ENCODE measurements at places on chromosomes 12 and 14. TPM values are rescaled to one million over a fixed set of nuclear protein-coding genes. Genes with fewer than 3 reads are reported as not detected.

DNA sequence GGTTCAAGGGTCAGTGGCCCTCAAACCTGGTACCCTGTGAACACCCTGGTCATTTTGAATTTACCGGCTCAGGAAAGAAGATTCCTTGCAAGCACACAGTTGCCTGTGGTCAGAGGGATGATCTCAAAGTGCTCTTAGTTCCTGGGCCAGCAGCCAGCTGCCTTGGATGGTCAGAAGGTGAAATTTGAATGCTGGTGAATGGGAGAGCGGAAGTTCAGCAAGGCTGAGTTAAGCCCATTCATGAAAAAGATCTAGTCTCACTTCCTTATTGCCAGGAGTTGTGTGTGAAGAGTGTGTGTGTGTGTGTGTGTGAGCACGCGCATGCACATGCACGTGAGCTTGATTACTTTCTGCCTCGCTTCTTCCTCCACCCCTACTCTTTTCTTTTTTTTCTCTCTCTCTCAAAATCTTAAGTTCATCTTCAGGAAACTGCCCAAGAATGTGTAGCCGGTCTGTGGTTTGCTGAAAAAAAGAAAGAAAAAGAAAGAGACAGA lies 155.5 kb upstream of the CCND2 start:
- peak; percentile 54 for DNase-seq

DNA sequence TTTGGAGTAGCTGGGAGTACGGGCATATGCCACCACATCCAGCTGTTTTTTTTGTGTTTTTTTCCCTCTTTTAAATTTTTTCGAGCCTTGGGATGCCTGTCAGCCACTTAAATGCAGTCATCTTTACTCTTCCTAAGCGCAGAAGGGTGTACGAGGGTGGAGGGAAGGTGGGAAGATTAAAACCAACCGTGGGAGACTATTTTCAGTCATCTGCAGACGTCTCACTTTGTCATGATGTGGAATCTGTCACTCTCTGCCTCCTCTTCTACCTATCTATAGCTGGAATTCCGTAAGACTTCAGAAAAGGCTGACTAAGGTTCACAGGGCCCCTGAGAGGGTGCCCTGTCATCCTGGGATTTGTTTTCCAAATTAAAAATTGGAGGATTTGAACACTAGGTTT lies 105.3 kb downstream of the SAMD4A start:
- no peak for DNase-seq

GRCh38 chr12:22525426-22525825 lies 18.9 kb downstream of the C2CD5 start:
- DNase-seq, result no peak

- no peak for DNase-seq
Measured at GRCh38 chr14:95523051-95523814, 6.8 kb upstream of the SYNE3 start.

The SVOP gene
- total RNA-seq, result 0.31 TPM

DNA sequence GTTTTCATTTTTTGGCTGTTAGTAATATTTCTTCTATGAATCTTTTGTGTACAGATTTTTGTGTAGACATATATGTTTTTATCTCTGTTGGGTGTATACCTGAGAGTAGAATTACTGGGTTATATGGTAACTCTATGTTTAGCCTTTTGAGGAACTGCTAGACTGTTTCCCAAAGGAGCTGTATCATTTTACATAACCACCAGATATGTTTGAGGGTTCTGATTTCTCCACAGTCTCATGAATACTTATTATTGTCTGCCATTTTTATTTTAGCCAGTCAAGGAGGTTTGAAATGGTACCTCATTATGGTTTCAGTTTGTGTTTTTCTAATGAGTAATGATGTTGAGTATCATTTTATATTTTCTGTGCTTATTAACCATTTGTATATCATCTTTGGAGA lies 1.9 kb downstream of the PCNX4 start:
- DNase-seq, result no peak

The RTL1 gene
- 0.94 TPM for total RNA-seq

GRCh38 chr12:100473716-100474150 lies at the start of gene NR1H4:
TSS of gene NR1H4 (plus strand) at chr12:100473866. CDS start at chr12:100493324, 19,458 bp downstream.
- peak; percentile 67 for DNase-seq

- DNase-seq, result no peak
Measured at GRCh38 chr12:56632701-56633467, 2.8 kb upstream of the BAZ2A start.

DNA sequence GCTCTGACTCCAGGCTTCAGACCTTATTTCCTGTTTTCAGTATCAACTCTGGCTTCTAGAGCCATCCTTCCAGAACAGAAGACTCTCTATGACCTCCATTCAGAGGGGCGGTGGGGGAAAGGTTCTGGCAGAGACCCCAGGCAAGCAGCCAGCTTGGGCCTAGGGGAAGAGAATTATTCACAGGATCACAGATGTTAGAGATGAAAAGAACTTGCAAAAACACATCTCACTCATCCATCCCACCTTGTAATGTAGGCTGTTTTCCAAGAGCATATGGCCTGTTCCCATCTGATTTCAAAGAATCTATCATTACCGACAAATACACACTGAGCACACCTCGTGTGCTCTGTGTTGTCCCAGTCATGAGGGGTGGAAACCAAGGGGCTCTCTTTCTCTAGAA lies 131.9 kb downstream of the GRIN2B start:
- no peak for DNase-seq

The TDRD9 gene
- 41.8 TPM for total RNA-seq

DNA sequence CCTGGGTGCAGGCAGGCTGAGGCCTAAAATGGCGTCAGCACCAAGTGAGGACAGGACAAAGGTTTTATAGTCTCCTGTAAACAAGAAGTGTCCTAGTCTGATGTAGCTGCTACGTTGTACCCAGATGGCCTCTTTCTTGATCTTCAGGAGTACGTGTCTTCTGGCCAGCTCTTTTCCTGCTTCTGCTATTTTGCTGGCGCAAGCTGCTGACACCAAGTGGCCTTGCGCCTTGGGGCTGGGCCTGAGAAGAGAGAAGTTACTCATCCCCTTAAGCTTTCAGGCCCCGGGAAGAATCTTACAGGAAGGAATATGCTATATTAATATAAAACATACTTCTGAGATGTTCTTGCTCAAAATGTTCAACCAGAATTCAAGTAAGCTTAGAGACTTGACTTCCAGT lies 605.2 kb downstream of the GALC start:
- no peak for DNase-seq

The IL31 gene
- total RNA-seq, result not detected

The ARMH4 gene
- total RNA-seq, result 38.7 TPM

GRCh38 chr14:89418976-89419375 lies 1.9 kb upstream of the FOXN3 start:
- no peak for DNase-seq

DNA sequence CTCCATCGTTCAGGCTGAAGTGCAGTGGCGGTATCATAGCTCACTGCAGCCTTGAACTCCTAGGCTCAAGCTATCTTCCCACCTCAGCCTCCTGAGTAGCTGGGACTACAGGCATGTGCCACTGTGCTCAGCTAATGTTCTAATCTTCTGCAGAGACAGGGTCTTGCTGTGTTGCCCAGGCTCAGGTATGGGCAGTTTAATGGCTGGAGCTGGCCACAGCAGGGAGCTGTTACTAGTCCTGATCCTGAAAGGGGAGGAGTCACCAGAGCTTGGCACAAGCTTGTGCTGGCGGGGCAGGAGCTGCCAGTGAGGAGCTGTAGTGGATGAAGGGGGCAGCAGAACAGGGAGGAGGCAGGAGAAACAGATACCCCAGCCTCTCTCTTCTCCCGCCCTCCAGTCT lies 10.6 kb downstream of the TMEM120B start:
- no peak for DNase-seq

The KCNA5 gene
- 0.79 TPM for total RNA-seq

DNA sequence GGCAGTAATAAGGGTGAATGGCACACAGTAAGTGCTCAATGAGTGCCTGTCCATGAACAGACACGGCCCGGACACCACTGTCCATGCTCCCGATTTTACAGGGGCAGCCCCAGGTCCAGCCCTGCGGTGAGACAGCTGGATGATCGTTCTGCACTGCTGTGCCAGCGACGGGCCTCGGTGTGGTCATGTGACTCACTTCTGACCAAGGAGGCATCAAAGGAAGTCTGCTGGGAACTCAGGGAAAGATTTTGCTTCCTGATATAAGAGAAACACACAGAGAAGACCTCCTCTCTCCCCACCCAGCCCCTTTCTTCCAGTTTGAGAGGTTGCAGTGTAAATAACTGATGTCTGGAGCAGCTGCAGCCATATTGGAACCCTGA lies 126.6 kb downstream of the SCARB1 start:
- no peak for DNase-seq

- DNase-seq, result no peak
Measured at GRCh38 chr14:85695300-85695699, 165.4 kb downstream of the FLRT2 start.

The DDX11 gene
- 49.6 TPM for total RNA-seq

- no peak for DNase-seq
Measured at GRCh38 chr12:7197841-7198240, 8.4 kb downstream of the PEX5 start.

The KRT82 gene
- not detected for total RNA-seq

DNA sequence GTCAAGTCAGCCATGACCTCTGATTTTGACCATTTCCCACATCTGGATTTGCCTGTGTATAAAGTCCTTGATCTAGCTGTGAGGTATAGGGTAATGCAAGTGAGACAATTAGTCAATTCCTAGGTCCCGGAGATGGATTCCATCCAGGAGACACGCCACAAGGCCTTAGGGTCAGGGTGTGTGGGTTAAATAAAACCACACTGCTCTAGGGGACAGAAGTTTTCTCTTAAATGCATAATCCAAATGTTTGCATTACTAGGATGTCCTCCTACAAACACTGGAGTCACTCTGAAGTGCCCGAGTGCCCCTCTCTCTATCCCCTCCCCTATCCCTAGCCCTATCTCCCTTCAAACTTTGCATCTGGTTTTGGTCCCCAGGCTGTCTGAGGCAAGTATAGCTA lies 26.8 kb downstream of the LRIG3 start:
- no peak for DNase-seq

GRCh38 chr12:54419088-54419887 lies at the start of gene ITGA5:
TSS of gene ITGA5 (minus strand) at chr12:54419266. CDS start at chr12:54419198, 68 bp downstream.
- peak; percentile 64 for DNase-seq

DNA sequence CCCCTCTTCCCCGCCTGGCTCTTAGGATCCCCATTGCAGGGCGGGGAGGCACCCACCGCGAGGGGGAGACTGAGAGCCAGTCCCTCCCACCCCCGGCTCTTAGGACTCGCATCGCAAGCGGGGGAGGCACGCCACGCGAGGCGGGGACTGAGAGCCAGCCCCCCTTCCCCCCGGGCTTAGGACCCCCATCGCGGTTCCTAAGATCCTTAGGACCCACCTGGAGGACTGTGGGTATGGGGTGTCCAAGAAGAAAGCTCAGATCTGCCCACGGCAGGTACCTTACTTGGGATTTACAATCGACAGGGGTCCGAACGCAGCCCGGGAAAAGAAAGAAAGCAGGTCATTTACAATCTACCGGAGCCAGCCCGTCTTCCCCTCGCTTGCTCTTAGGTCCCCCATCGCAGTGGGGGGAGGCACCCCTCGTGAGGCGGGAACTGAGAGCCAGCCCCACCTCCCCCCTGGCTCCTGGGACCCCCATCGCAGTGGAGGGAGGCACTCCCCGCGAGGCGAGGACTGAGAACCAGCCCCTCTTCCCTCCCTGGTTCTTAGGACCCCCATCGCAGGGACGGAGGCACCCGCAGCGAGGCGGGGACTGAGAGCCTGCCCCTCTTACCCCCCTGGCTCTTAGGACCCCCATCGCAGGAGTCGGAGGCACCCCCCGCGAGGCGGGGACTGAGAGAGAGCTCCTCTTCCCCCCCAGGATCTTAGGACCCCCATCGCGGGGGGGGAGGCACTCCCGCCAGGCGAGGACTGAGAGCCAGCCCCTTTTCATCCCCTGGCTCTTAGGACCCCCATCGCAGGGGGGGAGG lies 43.7 kb downstream of the DDX11 start:
- peak; percentile 57 for DNase-seq

- no peak for DNase-seq
Measured at GRCh38 chr14:97033556-97034081, 236.4 kb downstream of the VRK1 start.

DNA sequence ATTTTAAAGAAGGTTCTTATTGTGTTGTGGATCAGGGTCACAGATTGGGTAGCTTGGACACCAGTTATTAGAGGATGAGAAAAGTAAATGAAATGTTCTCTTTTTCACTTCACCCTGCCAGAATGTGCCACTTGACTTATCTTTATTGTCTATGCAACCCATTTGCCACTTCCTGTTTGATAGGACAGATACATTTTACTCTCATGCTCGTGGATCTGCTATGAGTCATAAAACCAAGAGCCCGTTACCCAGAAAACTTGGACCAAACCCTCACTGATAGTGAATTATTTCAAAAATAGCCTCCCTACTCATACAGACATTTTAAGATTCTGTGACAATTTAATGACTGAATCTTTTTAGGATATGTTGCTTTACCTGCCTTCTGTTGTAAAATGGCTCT lies 1.8 kb downstream of the ISCA2 start:
- DNase-seq, result no peak

GRCh38 chr12:115910057-115910456 lies 367.4 kb downstream of the MED13L start:
- DNase-seq, result no peak

The TAS2R50 gene
- 4.8 TPM for total RNA-seq

The PPP1R36 gene
- 38.5 TPM for total RNA-seq

DNA sequence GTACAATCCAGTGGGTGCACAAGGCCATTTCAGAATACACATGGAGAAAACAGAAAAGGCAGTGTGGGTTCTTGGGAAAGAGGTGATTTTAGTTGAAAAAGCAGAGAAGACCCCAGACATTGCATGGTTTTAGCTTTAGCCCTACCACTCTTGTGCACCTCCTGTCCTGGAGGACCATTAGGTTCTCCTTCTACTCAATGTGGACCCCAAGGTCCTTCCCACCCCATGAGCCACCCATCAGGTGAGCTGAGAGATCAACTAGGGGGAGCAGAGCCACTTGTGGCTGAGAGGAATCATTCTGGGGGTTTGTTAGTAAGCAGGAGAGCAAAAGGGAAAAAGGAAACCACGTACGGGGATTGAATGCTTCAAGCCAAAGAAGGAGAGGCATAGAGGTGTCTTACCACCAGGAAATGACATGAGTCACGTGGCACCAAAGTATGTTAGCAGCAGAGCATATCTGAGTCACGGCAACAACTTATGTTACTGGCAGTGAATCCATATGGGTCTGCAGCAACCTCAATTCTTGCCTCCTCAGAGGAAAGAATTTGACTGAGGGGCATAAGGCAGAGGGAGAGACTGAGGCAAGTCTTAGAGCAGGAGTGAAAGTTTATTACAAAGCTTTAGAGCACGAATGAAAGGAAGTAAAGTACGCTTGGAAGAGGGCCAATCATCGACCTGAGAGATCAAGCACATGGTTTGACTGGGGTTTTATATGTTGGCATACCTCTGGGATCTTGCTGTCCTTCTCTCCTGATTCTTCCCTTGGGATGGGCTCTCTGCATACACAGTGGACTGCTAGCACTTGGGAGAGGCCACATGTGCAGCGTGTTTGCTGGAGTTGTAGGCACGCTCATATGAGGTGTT lies 73.9 kb downstream of the HSD17B6 start:
- no peak for DNase-seq

GRCh38 chr14:32588448-32589320 lies 259.6 kb downstream of the AKAP6 start:
- DNase-seq, result no peak

The UBC gene
- 1,262 TPM for total RNA-seq

Measured in testis (tissue), 5 donors.